ENCODE measurements at places on chromosomes 1 and 21. TPM values are rescaled to one million over a fixed set of nuclear protein-coding genes. Genes with fewer than 3 reads are reported as not detected.

DNA sequence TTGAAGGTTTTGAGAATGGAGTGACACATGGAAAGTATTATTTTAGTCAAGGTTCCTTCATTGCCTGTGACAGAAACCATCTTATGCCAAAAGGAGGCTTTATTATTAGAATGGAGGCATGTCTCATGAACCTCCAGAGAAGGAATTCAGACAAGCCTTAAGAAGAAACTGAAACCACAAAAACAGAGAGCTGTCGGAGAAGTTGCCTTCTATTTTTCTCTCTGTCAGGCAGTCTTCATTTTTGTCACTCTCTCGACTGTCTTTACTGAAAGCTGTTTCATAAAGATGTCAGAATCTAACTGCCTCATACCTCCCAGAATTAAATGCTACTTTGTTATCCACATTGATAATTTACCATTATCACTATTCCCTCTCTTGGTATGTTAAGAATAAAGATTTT, 434.7 kb upstream of the ADGRL4 start:
- DNase-seq: no peak

- DNase-seq: no peak
These were observed 17.2 kb downstream of the SPOCD1 start for GRCh38 chr1:31798433-31799195.

DNA sequence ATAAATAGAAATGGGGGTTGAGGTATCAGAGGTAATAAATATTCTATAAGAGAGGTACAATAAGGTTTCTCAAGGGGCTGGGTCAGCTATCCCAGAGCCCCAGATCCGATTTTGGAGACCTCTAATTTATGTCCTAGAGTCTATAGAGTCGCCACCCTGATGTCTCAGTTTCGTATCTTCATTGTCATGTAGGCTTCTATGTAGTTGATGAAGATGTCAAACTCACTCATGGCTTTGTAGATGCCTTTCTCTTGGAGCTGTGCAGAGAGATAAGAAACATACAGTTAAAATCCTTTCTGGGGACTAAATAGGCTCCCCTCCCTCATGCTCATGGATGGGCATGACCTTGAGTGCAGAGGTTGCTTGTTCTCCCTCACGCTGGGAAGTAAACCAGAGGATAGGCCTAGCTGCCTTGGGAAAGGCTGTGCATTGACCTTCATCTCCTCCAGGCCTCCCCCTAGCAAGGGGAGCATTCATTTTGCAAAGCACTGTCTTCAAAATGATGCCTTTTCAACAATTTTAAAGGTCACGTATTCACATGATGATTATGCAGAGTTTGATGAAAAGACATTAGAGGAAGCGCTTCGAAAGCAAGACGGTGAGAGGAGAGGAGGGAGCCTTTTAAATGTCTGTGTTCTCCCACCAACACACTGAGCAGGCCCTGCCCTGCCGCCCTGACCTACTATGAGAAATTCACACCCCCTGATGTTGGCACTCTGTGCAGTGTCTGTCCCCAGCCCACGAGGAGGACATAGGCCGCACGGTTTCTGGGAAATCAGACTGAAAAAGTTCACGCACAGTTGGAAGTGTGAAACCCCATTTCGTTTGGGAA, 1.9 kb upstream of the IL19 start:
- no peak for DNase-seq

SEMA4A gene
- 1.3 TPM for total RNA-seq

DNA sequence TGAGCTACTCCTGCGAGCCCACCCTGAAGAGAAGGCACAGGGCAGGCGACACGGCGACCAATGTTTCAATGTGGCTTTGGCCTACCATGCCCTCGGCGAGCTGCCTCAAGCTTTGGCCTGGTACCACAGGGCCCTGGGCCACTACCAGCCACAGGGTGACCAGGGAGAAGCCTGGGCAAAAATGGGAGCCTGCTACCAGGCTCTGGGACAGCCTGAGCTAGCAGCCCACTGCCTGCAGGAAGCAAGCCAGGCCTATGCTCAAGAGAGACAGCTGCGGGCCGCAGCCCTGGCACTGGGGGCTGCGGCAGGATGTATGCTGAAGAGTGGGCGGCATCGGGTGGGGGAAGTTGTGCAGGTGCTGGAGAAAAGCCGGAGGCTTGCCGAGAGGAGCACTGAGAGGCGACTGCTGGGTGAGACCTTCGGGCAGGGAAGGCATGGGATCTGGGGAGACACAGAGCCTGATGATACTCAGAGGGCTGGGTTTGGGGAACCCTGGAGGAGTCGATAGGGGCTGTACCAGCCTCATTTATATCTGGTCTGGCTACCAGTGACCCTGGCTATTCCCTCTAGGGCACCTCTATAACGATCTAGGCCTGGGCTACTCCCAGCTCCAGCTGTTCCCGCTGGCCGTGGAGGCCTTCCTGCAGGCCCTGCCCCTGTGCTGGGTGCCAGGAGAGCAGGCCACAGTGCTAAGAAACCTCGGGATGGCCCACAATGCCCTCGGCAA, 2.3 kb downstream of the TTC24 start:
- no peak for DNase-seq

FHL3 gene
- total RNA-seq: 22.4 TPM

DNA sequence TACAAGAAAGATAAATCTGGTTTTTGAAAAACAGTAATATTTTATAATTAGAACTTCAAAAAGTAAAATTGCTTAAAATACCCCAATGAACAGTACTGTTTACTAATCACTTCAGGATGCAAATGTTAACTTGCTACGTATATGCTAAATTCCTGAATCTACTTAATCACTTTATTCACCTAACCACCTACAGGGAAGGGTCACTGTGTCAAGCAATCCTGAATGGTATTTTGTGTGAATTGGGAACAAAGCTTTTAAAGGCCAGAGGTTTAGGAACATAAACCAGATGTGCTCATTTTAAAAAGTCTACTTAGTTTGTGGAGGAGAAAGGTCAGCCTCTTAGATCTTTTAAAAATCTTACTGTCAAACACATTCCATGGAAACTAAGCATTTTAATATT, 1143.0 kb upstream of the ADGRL2 start:
- no peak for DNase-seq

FBXO28 gene
- 32.6 TPM for total RNA-seq

AKNAD1 gene
- total RNA-seq: 1.4 TPM

DNA sequence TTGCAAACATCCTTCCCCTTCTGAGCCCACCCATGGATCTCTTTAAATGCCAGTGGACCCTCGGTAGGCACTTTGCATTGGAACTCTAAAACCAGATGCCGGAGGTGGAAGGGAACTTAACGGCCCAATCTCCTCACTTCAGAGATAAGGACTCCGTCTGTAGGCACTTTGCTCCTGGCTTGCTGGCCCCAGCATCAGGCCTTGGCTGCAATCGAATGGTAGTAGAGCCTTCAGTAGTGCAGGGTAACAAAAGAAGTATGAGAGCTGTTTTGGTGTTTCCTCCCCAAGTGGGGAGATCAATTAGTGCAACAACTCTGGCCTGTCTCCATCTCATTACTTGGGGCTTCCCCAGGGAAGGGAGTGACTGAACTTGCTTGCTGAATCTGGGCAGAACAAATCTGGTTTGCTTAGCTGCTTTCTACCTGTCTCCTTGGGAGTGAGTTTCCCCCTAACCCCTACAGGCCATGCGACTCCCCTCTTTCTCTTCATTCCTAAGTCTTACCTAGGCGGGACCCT, 70.8 kb downstream of the TENT5C start:
- no peak for DNase-seq

GRCh38 chr21:27806281-27806680, 839.4 kb upstream of the ADAMTS5 start:
- DNase-seq: no peak

CFHR3 gene
- total RNA-seq: 0.86 TPM

USP25 gene
- 27.2 TPM for total RNA-seq

GRCh38 chr21:44701541-44701940, 4.6 kb downstream of the KRTAP10-12 start:
- no peak for DNase-seq

DNA sequence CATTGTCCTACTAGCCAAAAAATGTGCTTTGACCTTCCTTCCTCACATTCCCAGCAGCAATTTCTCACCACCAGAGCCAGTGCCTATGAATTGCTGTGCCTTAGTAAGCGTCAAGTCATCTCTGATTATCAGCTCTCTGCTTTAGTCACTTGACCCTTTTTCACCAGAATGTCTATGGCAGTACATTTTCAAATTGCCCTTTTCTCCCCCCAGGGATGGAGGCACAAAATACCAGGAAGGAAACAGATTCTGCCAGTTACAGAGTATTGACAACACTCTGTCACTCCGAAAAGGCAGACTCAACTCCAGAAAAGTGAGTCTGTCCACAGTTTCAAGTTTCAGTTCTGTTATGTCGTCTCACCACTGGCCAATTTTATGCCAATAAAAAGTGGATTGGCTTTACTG, 167.4 kb downstream of the TNFSF18 start:
- DNase-seq: no peak

DNA sequence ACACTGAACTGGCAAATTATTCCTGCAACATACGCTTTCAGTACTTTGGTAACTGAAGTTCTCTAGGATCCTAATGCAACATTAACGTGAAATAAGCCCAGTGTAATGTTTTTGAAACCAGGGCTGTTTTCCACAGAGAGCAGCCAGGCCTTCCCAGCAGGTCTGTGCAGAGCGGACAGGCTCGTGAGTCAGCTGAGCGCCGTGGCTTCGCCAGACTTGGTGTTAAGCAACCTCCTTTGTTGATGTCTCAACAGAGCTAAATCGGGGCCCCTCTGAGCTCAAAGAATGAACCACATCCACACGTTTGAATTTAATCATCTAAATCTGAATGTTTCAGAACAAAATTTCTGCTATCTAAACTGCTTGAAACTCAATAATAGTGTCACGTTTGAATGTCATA, 181.8 kb upstream of the FMN2 start:
- DNase-seq: no peak
